Stimulated activated CD8-positive, alpha-beta memory T cell treated with anti-CD3 and anti-CD28 coated beads, Interleukin-4, amount 100 ng/mL, for 1 hour (primary cell): ENCODE measurements at places on chromosomes 4 and X.

DNA sequence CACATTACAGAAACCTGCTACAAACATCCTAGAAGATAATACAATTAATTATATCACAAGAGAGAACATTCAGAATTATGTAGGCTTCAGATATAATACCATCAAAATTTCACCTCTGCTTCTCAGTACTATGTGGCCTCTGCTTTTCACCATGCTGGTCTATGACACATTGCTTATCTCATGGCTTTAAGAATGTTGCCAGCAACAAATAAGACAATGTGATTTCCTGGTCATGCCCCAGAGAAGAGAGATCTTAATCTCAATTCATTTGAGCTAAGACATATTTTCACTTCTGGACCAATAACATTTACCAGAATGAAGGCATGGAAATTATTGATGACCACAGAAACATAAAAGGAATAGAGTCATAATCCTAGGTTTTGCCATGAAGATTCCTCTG lies 1233.4 kb upstream of the ADGRL3 start:
- no peak for DNase-seq

DNA sequence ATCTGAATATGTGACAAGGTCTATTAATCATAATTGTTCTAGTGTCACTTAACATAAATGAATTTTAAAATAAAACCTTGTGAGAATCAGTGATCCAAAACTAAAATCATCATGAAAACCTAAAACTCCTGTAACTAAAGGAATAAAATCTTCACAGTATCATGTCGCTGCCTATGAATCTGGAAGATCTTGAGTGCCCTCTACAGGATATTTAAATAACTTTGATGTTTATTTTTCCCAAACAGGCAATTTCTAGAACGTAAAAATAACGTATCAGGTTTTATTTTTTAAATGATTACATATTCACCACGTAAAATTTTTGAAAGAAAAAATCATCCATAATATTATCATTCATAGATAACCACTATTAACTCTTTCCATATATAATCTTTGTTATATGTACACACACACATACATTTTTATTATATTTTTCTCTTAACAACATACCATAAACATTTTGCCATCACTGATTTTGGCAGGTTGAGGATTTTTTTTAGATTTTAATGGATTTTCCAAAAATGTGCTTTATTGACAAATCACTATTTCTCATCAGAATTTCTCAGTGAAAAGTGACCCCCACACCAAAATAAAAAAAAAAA lies 79.6 kb downstream of the COMMD8 start:
- DNase-seq = no peak

DNA sequence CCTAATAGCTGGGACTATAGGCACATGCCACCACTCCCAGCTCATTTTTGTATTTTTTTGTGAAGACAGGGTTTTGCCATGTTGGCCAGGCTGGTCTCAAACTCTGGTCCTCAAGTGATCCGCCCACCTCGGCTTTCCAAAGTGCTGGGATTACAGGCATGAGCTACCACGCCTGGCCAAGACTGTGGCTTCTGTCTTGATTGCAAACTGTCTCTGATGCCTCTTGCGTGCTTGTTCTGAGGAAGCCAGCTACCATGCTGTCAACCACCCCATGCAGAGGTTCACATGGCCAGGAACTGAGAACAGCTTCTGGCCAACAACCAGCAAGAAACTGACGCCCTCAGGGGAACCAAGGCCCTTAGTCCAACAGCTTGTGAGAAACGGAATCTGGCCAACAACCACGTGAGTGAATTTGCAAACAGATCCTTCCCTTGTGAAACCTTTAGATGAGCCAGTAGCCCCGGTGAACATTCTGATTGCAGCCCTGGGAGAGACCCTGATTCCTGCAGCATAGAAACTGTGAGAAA lies 71.2 kb downstream of the SUPT20HL2 start:
- no peak for DNase-seq

- no peak for DNase-seq
Measured at GRCh38 chr4:79756140-79756895, 316.7 kb downstream of the ANTXR2 start.

GRCh38 chr4:176409627-176410026 lies 89.9 kb downstream of the SPCS3 start:
- no peak for DNase-seq

DNA sequence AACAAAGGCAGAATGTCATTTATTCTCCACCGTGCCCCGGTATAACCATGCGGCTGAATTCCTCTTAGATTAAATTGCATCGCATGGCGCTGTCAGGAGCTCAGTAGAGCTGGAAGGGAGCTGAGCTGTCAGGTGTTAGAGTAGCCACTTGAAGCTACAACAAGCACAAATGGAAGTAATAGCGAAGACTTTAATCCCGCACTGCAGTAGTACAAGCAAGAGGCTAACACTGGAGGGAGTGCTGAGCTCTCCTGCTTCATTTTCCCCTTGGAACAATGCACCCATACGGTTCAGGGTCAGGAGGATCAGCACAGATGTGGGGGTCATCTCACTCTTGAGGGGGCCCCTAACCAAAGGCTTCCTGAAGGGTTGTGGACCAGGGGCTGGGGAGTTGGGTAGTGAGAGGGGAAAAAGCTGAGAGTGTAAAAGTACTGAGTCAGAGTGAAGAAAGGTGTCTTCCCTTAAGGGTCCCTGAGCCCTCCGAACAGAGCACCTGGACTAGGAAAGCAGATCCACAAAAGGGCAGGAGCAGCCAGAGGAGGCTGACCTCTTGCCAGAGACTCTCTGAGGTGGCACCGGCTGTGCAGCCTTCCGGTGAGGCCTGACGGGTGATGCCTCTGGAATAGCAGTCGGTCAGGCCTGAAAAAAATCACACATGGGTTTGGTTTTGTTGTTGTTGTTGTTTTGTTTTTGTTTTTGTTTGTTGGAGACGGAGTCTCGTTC lies 36.0 kb upstream of the CBR4 start:
- no peak for DNase-seq

- DNase-seq = no peak
Measured at GRCh38 chrX:121931567-121931966, 884.2 kb downstream of the GLUD2 start.

DNA sequence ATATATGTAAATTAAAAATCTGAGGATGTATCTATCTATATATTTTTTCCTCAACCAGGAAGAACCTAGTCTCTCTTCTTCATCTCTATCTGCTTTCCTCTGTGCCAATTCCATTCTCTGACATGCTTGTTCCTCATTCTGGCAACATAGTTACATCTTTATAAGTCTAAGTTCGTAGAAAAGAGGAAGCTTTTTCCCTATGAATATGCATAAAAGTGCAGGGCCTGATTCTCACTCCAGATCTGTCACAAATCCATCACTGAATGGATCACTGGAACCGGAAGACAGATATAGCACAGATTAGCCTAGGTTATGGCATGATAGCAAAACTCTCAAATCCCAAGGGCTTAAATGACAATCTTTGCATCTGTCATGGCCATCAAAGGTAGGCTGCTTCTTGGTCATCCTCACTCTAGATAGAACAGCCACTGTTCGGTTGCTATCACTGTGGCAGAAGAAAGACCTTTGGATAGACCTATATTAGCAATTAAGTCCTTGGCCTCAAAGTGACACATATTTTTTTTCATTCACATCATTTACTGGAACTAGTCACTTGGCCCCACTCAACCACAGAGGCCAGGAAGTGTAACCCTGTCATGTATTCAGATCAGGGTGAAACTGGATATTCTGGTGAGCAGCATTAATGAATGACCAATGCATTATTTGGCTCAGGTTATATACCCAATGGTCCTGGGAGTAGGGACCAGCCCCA lies 22.2 kb downstream of the DTHD1 start:
- no peak for DNase-seq

- DNase-seq = no peak
Measured at GRCh38 chrX:22246620-22247019, 26.1 kb upstream of the CBLL2 start.

DNA sequence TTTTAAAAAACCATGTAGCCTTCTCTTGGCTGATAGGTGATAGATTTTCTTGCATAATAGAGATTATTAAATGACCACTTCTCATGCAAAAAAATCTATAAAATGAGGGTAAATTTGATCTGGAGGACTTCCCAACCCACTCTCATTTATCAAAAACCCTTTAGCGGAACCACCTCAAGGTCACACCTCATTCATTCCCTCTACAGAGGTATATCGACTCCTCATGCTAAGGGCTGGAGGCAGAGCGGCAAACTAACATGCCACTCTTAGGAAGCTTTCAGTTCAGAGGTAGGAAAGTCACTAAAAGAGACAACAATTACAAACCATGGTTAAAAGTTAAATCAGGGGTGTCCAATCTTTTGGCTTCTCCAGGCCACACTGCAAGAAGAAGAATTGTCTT lies 90.0 kb downstream of the COX7B2 start:
- no peak for DNase-seq

GRCh38 chr4:31390849-31391248 lies 670.7 kb downstream of the PCDH7 start:
- DNase-seq = no peak
